ENCODE measurements at places on chromosomes 1 and 21.

- DNase-seq: no peak
Measured at GRCh38 chr1:213521206-213521605, 466.6 kb upstream of the PROX1 start.

DNA sequence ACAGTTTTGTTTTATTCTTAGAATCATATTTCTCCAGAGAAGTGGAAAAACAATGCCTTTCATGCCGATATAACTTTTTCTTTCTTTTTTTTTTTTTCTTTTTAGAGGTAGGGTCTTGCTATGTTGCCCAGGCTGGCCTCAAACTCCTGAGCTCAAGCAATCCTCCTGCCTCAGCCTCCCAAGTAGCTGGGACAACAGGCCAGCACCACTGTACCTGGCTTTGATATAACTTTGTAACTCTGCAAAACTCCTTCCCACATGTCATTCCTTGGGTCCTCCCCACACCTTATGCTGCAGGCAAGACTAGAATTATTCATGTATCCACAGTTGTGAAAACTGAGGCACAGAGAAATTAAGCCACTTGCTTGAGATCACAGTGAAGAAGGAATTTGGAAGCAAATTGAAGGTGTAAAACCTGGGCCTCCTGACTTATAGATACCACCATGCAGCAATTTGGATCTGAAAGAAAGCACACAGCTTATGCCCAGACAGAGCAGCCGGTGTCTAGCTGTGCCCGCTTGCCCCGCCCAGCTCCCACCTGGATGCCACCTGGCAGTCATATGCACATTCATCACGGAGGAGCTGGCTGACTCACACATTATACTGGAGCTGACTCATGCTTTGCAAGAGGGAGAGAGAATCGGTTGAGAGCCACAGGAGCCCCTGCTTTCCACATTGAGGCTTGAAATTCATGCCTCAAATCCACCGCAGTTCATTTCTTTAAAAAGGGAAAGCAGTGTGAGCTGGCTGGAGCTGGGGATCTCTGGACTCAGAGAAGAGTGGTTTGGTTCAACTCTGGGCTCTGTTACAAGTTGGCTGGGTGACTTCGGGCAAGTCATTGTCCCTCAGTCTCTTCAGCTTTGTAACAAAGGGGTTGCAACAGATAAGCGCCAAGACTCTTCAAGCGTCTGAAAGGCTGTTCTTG is 8.3 kb upstream of the SLC2A1 start:
- DNase-seq: no peak

DNA sequence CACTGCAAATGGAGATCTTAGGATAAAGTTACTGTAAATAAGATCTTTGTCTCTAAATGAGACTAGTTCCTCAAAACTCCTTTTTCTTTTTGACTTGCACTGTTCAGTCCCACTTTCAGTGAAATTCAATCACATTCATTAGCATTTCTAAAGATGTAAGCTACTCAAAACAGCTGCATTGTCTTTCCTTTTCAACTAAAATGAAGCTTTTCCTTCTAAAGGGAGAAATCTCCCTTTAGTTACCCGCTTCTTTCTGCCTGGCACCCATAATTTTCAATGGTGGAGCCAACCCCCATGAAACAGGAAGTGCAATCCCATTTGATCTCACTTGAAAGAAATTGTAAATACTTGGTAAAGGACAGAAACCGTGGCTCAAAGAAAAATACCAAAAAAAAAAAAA is 387.4 kb upstream of the PKN2 start:
- DNase-seq: no peak

DNA sequence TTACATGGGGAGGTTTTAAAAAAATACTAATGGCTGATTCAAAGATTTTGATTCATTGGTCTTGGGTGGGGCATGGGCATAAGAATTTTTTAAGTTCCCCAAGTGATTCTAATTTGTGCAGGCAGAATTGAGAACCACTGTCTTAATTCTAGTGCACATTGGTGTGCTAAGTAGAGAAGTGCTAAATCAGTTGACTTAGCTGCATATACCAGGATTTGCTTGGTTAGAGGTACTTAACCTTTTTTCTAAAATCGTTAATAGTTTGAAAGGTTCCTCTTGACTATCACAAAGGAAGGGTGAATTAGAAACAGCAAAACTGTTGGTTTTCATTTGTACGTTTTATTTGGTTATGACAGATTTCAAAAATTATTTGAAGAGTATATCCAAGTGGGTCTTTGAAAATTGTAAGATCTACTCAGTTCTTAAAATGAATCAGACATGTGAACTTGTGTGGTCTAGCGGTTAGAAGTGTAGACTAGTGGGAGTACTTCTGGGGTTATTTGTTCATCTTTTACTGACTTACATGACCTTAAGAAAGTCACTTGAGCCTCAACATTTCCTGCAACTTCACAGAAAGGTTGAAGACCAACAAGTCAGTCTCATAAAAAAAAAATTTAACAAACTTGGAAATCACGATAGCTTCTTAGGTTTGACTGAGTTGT is 66.7 kb downstream of the RPAP2 start:
- DNase-seq: no peak

DNA sequence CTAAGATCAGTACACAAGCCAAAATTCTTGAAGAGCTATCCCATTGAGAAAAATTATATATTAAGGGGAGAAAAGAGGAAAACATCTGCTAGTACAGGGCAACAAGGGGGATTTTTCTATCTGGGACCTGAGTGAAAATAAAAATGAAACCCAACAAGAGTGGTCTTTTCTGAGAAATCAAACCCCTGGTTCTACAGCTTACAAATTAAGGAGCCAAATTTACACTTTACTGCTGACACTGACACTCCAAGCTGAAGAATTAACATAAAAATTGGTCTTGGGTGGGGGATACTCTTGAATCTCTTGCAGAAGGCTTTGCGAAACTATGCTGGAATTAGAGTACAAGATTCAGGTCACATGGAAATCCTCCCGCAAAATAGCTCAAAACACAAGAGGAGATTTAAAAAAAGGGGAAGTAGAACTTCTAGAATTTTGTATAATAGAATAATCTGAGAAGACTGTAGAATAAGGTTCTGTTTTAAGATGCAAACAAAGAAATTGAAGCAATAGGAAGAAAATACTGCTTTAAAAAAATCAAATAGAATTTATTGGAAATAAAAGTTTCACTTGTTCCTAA is 32.1 kb upstream of the HSPA13 start:
- DNase-seq: no peak

DNA sequence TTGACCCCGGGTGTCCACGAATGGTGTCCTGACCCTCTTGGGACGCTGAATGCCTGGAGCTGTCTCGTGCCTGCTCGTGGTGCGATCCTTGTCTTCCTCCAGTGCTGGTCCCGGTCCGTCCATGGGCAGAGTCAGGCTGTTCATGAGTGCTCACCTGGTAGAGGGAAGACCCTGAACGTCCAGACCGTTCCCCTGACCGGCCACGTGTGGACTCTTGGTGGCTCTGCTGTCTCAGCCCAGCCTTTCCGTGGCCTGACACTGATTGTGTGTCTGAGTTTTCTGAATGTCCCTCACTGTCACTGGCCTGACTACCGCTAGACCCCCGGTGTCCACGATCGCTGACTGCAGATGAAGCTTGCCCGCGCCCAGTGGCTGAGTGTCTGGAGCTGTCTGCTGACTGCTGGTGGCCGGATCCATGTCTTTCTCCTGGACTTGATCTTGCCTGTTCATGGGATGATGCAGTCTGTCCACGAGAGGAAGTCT is 11.7 kb downstream of the FLG start:
- no peak for DNase-seq

GRCh38 chr21:37085726-37086125 is 12.7 kb downstream of the TTC3 start:
- DNase-seq: no peak

DNA sequence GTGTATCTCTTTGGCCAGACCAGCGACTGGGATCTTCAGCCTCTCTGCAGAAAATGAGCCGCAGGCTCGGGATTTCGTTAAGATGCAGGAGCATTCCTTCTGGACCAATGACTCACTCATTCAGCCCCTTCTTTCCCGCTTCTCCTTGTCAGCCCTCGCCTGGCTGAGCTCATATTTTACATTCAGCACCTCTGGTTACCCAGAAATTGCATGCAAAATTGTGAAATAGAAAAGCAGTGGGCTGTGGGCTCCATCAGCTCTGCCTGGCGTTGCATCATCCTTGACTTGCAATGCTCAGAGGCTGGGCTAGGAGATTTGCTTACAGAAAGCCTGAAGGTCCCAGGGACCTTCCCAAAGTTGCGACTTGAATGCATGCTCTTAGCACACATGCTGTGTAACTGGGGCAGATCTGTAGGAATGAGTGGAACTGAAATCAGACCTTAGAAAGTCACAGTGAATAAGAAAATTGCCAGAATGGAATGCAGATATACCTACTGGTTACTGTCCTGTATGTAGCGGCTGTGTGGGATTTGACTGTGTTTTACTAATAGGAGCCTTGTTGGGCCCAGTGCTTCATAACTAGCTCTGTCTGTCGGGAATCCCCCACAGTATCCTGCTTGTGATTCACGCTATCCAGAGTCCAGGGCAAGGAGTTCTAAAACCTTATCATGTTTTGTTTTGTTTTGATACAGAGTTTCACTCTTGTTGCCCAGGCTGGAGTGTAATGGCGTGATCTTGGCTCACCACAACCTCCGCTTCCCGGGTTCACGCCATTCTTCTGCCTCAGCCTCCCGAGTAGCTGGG is 444.8 kb downstream of the KIF26B start:
- no peak for DNase-seq

GRCh38 chr21:20260124-20260523 is 738.1 kb upstream of the NCAM2 start:
- no peak for DNase-seq

DNA sequence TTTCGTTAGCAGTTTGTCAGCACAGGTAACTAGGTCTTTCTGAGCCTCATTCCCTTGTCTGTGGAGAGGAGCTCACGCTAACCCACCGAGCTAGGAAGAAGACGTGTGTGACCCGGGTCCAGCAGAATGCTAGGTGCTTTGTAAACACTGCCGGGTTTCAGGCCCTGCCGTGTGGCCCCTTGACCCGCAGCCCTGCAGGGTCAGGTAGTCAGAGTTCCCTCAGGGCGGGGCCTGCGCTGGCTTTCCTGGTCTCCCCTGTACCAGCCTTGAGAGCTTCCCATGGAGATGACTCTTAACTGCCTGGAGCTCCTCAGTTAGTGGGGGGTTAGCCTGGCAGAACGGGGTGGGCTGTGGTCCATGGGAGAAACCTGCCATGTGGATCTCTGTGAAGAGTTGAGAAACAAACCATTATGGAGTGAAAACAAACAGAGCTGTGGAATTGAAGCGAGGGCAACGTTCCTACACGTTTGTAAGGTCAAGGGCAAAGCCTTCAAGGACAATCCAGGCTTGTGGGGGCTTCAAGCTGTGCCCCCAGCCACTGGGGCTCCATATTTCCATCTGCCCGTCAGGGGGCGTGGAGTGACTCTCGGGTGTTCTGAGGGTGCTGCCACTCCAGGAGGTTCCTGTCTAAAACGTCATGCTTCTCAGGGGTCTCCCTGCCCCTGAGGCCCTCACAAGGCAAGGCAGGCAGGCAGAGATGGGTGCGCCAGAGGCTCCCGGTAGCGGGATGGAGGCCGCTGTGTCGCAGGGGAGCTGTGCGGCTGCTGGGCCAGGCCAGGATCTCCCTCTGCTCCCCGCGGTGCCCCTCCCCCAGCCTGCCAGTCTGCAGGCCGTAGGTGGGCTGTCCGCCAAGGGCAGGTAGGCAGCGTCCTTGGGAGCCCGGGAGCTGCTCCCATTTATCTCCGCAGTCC is 23.8 kb downstream of the LHX4 start:
- no peak for DNase-seq

GRCh38 chr1:1517973-1518620 is 6.1 kb downstream of the ATAD3A start:
- DNase-seq: no peak

- no peak for DNase-seq
Measured at GRCh38 chr1:12405325-12406210, 175.7 kb downstream of the VPS13D start.

GRCh38 chr1:199109160-199109559 is 470.3 kb downstream of the PTPRC start:
- no peak for DNase-seq

DNA sequence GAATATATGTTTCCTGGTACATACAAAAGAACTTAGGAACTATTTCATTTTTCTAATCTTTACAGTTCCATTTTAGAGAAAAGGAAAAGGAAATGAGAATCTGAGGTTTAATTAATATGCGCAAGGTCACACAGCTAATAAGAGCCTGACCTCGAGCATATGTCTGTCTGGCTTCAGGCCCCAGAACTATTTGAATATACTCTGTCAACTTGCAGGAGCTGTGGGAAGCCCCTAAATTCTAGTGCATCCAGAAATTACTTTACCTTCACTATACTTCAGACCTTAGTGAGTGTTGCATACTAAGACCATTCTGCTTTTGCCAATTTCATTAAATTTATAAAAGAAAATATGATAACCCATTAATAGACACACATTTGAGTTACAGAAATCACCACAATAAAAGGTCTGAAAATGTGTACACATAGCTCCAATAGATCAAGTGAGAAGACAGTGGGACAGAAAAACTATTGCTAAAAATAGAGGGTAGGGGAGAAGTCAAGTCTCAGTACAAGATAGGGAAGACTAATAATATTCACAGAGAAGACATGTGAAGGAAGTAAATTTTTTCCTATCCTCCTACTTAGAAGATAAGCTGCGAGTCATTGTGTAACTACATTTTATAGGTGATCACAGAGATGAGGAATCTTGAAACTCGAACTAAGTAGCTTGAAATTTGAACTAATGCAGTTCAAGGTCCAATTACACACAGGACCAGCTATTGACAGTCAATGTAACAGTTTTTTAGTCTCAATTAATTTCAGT is 3.8 kb downstream of the RGS13 start:
- no peak for DNase-seq

GRCh38 chr1:98903726-98904125 is 100.9 kb downstream of the PLPPR5 start:
- DNase-seq: no peak

DNA sequence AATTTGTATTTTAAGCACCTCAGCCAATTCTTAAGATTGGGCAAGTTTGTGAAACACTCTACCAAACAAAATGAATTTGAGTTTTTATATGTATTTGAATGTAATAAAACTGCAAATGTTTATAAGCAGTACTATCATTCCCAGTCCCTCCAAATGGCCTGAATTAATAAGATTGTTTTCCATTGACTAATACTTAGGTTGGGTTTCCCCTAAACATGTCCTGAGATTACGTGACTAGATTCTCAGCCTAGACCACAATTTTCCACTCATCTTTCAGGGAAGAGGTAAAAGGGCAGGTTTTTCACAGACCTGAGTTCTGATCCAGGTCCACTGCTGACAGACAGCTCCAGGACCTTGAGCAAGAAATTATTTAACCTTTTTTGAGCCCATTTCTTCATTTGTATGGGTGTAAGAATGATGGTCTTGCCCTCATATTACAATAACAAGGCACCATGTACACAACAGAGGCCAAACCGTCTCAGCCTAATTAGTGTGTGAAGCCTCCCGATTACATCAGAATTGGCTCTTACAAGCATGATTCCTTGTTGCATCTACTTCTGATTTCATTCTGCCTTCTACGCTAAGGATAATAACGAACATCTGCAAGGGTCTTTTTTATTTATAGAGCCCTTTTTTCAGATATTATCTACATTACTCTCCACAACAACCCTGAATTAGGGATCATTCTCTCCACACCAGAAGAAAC is 51.2 kb downstream of the BEND5 start:
- no peak for DNase-seq

DNA sequence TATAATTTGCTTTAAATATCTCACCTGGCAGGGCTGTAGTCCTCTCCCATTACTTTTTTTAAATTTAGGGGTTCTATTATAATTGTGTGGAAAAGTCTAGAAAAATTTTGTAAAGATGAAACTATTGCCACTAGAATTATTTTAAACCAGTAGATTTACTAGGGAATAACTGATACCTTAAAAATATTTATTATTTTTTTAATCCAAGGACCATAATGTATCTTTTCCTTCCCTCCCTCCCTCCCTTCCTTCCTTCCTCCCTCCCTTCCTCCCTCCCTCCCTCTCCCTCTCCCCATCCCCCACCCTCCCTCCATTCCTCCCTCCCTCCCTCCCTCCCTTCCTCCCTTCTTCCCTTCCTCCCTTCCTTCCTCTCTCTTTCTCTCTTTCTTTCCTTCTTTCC is 90.5 kb downstream of the DNM3 start:
- DNase-seq: no peak

Data from vagina (tissue), 2 donors.